ENCODE measurements at places on chromosomes 5 and 9. TPM values are rescaled to one million over a fixed set of nuclear protein-coding genes. Genes with fewer than 3 reads are reported as not detected.

The HOMER1 gene
- 16.5 TPM for total RNA-seq

The IRGM gene
- 1.2 TPM for total RNA-seq

The HTR4 gene
- total RNA-seq = not detected

- peak; percentile 89 for DNase-seq
Measured at GRCh38 chr5:149381986-149382338, 2.9 kb upstream of the IL17B start.

GRCh38 chr9:18629136-18629535 lies 155.2 kb downstream of the ADAMTSL1 start:
- DNase-seq = no peak
